ENCODE measurements at places on chromosomes 4 and X. TPM values are rescaled to one million over a fixed set of nuclear protein-coding genes. Genes with fewer than 3 reads are reported as not detected.

Gene STPG2
- 0.61 TPM for total RNA-seq

Gene BST1
- 1.5 TPM for total RNA-seq

Gene CT45A3
- total RNA-seq, result not detected

GRCh38 chr4:82213485-82214417 lies 160.0 kb downstream of the HNRNPD start:
- H3K27ac ChIP-seq, result no peak overlapping the region
- no peaks in the 10 kb centered on the region for H3K36me3 ChIP-seq
- no peak for DNase-seq

GRCh38 chr4:139266208-139266582 lies 13.8 kb downstream of the MGARP start:
- no peaks in the 10 kb centered on the region for H3K4me1 ChIP-seq
- peak overlapping the region; percentile 41 for H3K4me3 ChIP-seq
- no peaks in the 10 kb centered on the region for H3K27me3 ChIP-seq
- no peak for DNase-seq
- no peaks in the 10 kb centered on the region for H3K36me3 ChIP-seq

GRCh38 chr4:122765692-122766352 lies 33.3 kb downstream of the BBS12 start:
- no peaks in the 10 kb centered on the region for H3K27me3 ChIP-seq
- no peaks in the 10 kb centered on the region for H3K36me3 ChIP-seq
- no peak overlapping the region for H3K27ac ChIP-seq
- no peak for DNase-seq

Data from uterus (tissue), 4 donors.